ENCODE measurements at places on chromosomes 5 and 9.

GRCh38 chr5:157555037-157555640 is 20.4 kb downstream of the ADAM19 start:
- no peak for DNase-seq

- peak; percentile 48 for DNase-seq
Observed at GRCh38 chr9:113990975-113991471, 87.1 kb downstream of the AMBP start.

- DNase-seq, result no peak
Observed at GRCh38 chr9:97809666-97810344, 43.2 kb upstream of the FOXE1 start.

GRCh38 chr5:90473396-90474234 is 956 bp downstream of the MBLAC2 start:
- DNase-seq, result peak; percentile 16

DNA sequence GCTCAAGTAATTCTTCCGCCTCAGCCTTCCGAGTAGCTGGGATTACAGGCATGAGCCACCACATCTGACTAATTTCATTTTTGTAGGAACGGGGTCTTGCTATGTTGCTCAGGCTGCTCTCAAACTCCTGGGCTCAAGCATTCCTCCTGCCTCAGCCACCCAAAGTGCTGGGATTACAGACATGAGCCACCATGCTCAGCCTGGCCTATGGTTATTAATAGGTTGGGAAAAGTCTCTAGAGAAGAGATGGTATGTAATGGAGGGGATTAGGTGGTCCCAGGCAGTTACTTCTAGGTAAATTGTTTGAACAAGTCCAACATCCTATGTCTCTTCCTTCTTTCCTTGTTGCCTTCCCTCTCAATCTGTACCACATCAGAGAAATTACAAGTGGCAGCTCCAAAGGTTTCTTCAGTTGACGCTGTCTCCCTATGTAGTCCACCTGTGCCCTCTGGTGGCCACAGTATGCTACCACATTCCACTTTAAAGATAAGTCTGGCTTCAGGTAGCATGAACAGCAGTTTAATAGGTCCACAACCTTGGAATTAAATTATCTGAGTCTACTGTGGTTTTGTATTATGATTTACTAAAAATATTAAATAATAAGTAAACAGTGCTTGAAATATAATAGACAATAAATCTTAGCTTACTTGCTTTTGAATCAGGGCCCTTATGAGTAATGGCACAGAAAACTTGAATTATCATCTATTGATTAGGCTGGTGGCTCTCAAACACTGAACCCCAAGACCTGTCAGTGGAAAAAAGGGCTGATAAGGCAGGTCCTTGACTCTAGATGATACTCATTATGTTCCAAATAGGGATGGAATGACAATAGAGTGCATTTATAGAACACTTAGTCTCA is 9.7 kb downstream of the TIGD6 start:
- DNase-seq, result peak; percentile 58

DNA sequence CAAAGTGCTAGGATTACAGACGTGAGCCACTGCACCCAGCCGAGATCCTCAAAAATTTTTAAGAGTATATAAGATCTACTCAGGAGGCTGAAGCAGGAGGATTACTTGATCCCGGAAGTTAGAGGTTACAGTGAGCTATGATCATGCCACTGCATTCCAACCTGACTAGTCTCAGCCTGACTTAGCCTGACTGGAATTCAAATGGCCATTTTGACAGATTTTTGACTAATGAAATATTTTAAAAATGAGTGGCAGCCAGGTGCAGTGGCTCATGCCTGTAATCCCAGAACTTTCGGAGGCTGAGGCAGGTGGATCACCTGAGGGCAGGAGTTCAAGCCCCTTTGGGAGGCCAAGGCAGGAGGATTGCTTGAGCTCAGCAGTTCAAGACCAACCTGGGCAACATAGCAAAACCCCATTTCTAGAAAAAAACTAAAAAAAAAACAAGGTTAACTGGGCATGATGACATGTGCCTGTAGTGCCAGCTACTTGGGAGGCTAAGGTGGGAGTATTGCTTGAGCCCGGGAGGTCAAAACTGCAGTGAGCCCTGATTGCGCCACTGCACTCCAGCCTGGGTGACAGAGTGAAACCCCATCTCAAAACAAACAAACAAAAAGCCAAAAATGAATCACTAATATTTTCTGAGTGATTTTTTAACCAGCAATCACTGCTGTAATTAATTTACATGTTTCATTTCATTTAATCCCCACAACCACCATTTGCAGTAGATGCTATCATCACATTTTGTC is 16.6 kb downstream of the ATOX1 start:
- DNase-seq, result peak; percentile 87

GRCh38 chr5:180575571-180575970 is 15.7 kb downstream of the SCGB3A1 start:
- no peak for DNase-seq

DNA sequence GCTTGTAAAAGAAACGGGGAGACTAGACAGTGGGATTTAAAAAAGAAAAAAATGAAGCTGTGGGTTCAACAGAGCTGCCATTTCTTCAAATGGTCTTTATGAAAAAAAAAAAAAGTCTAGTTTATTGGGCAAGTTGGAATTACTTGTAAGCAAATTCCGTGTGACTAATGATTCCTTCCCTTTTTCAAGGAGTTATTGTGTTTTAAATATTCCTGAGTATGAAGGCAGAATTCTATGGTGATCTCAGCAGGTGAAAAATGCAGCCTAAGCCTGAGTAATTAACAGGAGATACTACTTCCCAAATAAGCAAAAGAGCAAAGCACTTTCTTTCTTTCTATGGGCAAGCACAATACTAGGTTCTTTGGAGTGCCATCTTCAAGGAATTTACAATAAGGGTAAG is 481.9 kb downstream of the ZNF608 start:
- no peak for DNase-seq

DNA sequence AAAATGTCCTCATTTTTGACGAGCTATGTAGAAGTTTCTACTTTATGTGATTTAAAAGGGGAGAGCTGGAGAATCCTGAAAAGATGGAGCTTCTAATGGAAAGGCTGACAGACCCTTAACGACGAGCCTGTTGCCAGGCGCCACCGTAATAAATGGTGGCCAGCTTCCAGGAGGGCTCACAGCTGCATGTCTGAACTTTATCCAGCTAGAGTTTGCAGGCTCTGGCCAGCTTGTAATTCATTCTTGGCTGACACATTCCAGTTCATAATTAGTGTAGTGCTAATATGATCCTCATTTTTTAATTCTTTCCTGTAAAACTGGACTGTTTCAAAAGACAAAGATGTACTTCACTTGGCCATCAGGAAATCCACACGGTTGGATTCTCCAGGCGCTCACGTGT is 246.7 kb downstream of the GAS1 start:
- DNase-seq, result no peak

- peak; percentile 45 for DNase-seq
Observed at GRCh38 chr9:16410601-16411280, 459.7 kb downstream of the BNC2 start.

- no peak for DNase-seq
Observed at GRCh38 chr5:5135957-5136676, 4.0 kb upstream of the ADAMTS16 start.

DNA sequence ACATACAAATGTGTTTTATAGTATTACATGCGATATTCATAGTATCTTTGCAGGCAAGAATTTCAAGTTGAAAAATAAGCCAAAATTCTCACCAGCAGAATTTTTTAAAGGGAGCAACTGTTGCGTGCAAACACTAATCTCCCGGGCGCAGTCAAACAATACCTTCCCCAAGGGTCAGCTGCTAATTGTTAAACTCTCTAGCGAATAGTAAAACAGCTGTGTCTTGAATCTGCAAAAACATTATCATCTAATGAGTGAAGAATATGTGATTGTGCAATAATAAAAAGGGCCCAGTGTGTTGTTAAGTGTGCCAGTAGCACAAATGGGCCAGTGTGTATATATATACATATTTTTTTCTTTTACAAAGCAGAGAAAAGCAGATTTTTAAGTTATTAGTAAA is 131.4 kb downstream of the CCDC192 start:
- no peak for DNase-seq

GRCh38 chr9:103458826-103459225 is 463.7 kb downstream of the CYLC2 start:
- no peak for DNase-seq

DNA sequence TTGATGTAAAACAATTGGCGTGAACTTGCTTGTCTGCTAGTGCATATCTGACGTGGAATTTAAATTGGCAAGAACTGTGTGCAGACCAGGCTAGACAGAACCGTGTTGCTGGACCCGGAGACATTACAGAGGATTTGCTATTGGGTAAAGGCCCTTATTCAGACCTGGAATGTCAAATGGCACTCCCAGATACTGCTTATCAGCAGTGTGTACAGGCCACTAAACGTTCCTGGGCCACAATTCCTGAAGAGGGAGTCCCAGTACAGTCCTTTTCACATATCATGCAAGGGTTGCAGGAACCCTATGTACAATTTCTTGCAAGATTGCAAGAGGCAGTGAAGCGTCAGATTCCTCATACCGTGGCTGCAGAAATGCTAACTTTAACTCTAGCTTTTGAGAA is 13.5 kb upstream of the MCCC2 start:
- DNase-seq, result no peak

DNA sequence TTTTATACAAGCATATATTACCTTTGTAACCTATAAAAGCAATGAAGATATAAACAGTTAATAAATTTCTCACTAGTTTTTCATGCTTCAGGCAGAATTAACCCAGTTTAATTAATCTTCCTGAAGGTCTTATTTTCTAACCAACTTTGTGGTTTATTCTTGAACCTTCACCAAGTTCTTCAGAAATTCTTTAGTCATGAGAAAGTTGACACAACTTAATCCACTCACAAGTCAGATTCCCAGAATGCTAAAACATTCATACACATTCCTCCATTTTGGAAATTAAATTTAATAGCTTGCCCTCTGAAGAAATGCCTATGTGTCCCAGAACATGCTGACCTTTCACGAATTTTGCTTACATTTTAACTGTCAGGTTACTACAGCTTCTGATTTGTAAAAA is 105.4 kb upstream of the PAM start:
- peak; percentile 7 for DNase-seq

- DNase-seq, result no peak
Observed at GRCh38 chr9:94865582-94866452, 139.3 kb downstream of the AOPEP start.

DNA sequence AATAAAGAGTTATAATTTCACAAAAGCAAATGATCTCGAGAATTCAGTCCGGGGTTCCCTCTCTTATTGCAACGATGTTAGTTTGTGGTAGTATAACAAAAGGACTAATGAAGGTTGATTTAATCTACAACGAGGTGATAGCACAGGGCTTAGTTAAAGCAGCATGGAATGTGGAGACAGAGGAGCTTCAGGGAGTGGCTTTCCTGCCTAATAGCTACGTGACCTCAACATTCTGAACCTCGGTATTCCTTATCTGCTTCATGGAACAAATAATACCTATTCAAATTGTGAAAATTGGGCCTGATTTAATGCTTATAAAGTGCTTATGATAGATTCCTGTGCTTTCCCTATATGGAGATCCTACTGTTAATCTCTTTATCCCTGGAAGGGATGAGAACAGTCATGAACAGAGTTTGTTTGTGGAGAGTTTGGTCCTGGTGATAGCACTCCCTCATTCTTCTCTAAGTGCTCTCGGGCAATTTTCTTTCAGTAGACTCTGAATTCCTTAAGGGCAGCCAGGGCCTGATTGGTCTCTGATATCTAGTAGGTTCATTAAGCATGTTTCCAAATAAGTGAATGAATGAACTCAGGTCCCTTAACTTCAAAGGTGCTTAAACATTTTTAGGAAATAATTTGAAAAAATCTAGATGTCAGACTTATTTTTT is 104.1 kb upstream of the TUT7 start:
- no peak for DNase-seq

DNA sequence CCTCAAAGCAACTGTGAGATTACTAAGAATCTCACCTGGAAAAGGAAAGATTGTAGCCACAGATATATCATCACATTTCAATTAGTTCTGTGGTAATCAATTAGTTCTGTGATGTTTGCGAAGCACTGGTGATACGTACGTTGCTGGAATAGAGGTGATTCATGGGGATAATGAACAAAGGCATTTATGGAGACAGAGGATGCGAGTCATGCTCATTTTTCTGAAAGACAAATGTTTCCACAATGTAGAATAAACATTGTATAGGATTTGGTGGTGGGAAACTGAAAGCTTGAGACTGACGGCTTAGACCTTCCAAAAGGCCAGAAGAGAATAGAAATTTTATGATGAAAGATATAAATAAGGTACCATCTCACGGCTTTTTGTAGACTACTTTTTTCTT is 507.3 kb upstream of the TYRP1 start:
- no peak for DNase-seq

DNA sequence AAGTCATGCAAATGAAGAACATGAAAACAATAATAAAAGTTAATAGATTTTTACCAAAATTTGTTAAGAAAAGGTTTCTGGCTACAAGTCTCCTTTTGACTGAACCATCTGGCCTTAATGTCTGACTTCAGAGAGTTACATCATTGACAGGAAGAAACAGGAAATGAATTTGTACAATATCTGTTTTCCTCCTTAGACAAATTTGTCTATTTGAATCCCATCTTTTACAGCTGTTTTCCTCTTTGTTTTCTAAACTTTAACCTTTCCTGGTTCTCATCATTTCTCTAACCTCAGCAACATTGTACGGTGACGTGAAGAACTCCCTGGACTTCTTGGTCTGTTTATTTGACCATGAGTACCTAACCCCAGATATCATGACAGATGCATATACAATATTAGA is 567.5 kb upstream of the RIOK2 start:
- no peak for DNase-seq

DNA sequence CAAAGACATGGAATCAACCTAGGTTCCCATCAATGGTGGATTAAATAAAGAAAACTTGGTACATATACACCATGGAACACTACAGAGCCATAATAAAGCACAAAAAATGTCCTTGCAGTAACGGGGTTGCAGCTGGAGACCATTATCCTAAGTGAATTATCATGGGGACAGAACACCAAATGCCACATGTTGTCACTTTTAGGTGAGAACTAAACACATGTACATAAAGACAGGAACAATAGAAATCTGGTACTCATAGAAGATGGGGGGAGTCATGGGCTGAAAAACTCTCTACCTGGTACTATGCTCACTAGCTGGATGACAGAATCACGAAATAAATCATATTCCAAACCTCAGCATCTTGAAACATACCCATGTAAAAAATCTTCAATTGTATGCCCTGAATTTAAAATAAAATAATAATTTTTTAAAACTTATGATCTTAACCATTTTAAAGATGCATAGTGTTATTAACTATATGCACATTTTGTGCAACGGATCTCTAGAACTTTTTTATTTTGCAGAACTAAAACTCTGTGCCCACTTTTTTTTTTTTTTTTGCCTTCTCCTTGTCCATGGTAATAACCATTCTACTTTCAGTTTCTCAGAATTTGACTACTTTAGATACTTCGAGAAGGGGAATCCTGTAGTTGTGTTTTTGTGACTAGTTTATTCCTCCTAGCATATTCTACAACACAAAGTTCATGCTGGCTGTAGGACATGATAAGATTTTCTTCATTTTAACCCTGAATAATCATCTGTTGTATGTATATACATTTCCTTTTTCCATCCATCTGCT is 1081.6 kb upstream of the ACO1 start:
- DNase-seq, result no peak
